Transverse colon (tissue), 4 donors: ENCODE measurements at places on chromosomes 5 and 9. TPM values are rescaled to one million over a fixed set of nuclear protein-coding genes. Genes with fewer than 3 reads are reported as not detected.

- DNase-seq = no peak
These were observed 96.9 kb downstream of the ATG10 start for GRCh38 chr5:82068723-82069122.

- peak; percentile 31 for DNase-seq
These were observed 12.3 kb downstream of the TLE4 start for GRCh38 chr9:79583952-79584654.

DNA sequence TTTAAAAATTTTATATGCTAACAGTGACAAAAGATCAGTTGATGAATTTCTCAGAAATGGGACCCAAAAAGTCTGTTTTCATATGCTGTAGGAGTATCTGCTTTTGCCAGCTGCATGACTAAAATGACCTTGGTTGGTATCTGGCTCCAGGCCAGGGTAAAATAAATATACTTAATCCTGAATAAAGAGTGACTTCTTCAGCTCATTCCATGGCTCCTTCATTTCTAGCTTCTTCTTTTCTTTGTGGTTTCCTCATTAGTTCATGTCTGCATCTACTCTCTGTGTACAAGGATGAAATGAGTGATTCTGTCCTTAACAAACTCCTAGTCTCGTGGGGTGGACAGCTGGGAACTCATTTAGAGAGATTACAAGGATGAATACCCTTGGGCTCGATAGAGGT, 36.0 kb downstream of the RCL1 start:
- no peak for DNase-seq

DNA sequence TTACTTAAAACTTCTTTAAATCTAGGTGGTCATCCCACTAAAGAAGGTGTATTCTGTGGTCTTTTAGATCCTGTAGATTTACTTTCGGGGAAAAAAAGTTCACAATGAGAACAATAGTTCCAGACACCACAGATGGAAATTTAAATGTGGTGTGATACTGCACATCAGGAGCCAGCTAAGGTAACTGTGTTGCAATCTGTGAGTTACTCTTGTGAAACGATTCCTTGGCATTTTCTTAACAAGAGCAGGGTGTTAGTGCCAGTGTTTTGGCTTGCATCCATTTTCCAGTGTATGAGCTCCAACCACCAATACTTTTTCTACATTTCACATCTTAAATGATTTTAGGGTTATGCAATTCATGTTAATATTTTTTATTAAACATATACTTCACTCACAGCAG, 674.5 kb downstream of the CETN3 start:
- no peak for DNase-seq

- no peak for DNase-seq
These were observed 26.1 kb downstream of the MAP1B start for GRCh38 chr5:72133212-72133990.

- DNase-seq = no peak
These were observed 21.4 kb upstream of the ANXA6 start for GRCh38 chr5:151178777-151179488.

GRCh38 chr5:123279136-123279535, 144.1 kb downstream of the CEP120 start:
- DNase-seq = no peak

DNA sequence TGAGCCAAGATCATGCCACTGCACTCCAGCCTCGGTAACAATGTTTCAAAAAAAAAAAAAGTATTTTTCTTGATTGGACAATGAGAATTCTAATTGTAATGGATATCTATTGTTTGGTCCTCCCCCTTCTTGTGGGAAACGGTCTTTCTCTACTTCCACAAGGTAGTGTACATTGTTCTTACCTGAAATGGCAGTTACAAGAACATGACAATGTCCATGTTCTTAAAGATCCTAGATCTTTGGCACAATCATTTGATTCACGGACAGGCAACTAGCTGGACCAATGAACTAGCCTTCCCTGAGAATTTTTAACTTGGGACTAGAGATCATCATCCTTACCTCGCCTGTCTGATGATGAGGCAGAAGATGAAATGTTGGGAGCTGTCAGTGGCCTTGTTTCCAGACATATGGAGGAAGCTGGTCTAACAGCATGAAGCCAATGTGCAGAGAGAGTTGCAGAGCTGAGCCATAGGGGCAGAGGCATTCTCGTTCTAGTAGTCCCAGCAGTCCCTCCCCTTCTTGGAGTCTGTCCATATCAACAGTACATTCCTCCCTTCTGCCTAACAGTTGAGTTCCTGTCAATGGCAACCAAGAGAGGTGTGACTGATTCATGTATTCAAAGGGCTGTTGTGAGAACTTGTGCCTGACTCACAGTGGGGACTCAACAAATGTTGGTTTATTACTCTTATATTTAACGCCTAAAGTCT, 2.1 kb upstream of the MARCHF6 start:
- DNase-seq = no peak

DNA sequence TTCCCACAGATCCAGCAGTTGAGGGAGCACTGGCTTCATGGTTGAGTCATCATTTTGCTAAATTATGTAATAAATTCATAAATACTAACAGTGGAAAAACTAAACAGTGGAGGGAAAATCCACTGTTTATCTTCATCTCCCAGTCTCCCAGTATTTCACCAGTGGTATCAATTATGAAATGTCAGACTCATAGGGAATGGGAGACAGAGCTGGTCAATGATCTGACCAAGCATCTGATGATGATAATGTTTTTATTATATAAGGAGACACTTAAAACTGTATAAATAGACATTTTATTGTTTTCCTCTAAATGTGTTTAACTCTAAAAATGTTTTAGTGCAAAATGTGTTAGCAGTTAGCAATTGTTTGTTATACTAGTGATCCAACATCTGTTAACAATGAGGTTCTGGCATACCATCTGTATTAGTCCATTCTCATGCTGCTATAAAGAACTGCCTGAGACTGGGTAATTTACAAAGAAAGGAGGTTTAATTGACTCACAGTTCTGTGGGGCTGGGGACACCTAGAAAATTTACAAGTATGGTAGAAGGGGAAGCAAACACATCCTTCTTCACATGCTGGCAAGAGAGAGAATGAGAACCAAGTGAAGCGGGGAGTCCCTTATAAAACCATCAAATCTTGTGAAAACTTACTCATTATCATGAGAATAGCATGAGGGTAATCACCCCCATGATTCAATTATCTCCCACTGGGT, 11.8 kb upstream of the REEP5 start:
- no peak for DNase-seq

The PCDHB2 gene
- 1.4 TPM for total RNA-seq

The PTGR1 gene
- 2.6 TPM for total RNA-seq

The CNOT6 gene
- total RNA-seq = 14.6 TPM

The RANBP3L gene
- 0.79 TPM for total RNA-seq

The TRIP13 gene
- total RNA-seq = 4.1 TPM

The IL13 gene
- not detected for total RNA-seq
